CD4-positive, alpha-beta T cell treated with Interferon alpha-2 for 1 hour (primary cell): ENCODE measurements at places on chromosomes 11 and 22.

- no peak for DNase-seq
These were observed at the start of gene OR8B12 for GRCh38 chr11:124543554-124543953. TSS of gene OR8B12 (minus strand) at chr11:124543654. CDS start at chr11:124543654, 0 bp downstream.

GRCh38 chr22:16922706-16923105 is 85.3 kb downstream of the GAB4 start:
- no peak for DNase-seq

- DNase-seq: no peak
These were observed 101.7 kb downstream of the FAM181B start for GRCh38 chr11:82631722-82632630.

GRCh38 chr11:45454917-45455401 is 168.8 kb upstream of the SYT13 start:
- no peak for DNase-seq

- DNase-seq: no peak
These were observed 77.4 kb upstream of the TMEM45B start for GRCh38 chr11:129738242-129738641.

DNA sequence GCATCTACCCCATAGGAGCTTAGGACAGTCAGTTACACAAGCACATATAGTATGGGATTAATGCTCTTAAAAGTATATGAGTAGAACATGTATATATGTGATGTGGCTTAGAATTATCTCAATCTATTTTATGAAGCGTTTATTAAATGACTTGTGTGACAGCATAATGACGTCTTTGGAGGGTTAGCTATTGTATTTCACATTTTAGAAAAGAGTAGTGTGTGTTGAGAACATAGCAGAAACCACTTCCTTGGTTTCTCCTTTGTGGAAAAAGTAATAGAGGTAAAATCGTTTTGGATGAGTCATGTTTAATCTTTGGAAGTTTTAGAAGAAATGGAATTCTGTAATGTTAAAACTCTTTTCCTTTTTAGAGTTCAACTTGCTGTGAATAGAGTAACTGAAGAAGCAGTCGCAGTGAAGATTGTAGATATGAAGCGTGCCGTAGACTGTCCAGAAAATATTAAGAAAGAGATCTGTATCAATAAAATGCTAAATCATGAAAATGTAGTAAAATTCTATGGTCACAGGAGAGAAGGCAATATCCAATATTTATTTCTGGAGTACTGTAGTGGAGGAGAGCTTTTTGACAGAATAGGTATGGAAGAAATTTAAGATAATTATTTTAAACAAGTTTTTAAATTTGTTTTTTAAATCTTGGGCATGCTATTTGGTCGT is 2.4 kb downstream of the CHEK1 start:
- DNase-seq: no peak

DNA sequence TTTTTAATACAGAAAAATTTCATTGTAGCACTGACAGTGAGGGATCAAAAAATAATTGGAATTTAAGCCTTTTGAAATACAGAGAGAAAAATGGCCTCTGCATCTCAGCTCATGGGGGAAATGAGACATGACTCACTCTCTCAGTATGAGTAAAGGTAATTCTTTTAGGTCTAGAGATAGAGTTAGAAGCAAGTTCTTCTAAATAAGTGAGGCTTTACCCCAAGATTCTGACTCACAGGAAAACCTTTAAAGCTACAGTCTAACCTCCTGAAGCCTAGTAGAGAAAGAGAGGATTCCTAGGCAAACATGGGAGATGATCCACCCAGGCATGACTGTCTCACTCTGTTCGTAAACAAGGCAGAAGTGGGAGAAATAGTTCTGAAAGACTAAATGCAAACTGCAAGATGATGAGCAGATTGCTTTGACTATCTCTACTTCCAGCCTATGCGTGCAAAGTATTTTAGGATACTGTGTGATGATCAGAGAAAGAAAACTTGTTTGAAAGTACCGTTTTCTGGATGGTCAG is 1003.3 kb upstream of the CCDC90B start:
- DNase-seq: no peak
